ENCODE measurements at places on chromosomes 4 and X. TPM values are rescaled to one million over a fixed set of nuclear protein-coding genes. Genes with fewer than 3 reads are reported as not detected.

The DGKK gene
- total RNA-seq, result not detected

The SMIM31 gene
- not detected for total RNA-seq

The FGB gene
- total RNA-seq, result not detected

The PPEF1 gene
- total RNA-seq, result not detected

The TSR2 gene
- 56.4 TPM for total RNA-seq

- DNase-seq, result no peak
Observed at GRCh38 chr4:103754844-103755243, 35.1 kb upstream of the TACR3 start.

- no peak for DNase-seq
Observed at GRCh38 chr4:148173397-148174017, 268.7 kb downstream of the NR3C2 start.

DNA sequence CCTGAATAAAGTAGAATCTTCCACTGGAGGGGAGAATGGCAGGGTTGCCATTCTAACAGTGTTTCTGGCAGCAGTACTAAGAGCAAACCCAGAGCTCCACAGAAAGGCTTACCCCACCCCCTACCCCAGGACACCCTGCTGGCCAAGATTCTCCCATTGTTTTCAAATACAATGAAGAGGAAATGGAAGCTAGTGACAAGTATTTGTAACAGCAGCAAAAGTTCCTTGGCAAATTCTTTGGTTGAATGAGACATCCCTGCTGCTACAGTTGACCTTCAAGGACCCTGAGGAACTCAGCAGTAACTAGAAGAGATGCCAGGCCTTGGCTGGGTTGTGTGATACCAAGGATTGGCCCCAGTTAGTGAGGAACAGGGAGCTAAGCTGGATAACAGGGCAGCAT is 124.2 kb upstream of the DGKK start:
- DNase-seq, result no peak

DNA sequence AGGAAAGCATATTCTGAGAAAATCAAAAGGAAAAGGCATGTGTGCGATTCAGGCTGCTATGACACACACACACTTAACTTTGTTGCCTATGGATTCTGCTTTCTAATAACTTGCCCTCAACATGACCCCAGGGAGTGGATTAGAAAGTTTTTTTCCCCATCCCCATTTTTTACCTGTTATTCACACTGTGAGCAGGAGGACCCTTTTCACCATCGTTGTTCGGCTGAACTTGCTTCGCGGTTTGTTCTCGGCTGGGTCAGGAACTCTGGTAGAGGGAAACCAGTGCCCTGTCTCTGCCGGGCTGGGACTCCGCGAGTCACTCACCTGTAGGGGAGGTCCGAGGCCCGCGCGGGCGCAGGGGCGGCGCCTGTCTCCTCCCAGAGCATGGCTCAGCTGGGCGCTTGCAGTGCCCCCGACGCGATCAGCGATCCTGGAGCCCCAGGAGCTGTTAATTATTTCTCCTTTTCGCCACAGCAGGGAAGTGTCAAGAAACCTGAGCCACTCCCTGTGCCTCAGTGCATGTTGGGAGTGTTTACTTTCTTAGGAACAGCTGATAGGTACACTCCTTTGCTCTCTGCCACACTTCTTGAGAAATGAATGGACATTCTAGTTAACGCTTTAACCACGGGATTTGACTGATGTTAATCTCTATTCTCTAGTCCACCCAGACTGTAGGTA is at the start of gene RASSF6:
Gene RASSF6, minus strand, starts transcription at position 322 of the 678 bp plus-strand sequence. CDS start 8,641 bp downstream, outside the sequence.
- DNase-seq, result no peak

DNA sequence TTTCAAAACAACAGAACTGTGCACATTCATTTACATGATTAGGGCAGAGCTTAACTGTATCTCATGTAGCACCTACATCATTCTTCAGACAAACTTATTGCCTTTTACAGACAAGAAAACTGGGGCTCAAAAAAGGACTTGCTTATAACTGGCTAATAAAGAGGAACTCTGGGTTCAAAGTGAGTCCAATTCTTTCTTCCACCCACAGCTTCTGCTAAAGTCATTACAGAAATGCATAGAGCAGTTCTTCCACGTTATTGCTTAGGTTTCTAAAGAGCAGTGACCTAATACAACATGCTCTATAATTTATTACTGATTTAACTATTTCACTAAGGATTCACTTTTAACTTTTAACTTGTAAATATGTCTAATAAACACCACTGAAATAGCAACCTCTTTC is 60.6 kb downstream of the ELOVL6 start:
- no peak for DNase-seq

GRCh38 chrX:41722816-41723618 is 964 bp upstream of the GPR82 start:
- DNase-seq, result no peak

DNA sequence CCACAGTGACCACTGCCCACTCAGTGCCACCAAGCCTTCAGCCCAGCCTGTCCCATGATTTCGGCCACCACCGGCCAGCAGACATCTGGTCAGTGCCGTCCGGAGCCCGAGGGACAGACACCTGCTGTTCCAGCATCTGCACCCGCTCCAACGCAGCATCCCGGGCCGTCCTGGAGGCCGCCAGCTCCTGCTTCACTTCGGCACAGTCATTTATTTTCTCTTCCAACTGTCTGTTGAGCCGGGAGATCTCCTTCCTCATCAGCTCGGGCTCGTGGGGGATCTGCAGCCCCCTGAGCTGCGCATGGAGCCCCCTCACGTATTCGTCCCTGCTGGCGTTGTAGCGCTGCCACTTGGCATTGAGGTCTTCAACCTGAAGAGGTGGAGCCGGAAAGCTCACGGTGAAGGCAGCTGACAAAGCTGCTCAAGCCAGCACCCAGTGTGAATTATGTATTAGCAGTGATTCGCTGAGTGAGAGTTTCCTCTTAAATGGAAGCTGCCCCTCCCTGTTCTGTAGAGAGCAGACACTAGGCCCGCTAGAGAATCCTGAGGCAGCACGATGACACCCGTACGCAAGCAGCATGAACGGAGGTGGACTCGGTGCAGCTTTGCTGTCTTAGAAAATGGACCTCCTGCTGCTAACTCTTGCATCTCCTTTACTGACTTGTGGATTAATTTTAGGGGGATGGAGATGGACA is 11.4 kb downstream of the TNIP2 start:
- no peak for DNase-seq
